ENCODE measurements at places on chromosomes 6 and 20. TPM values are rescaled to one million over a fixed set of nuclear protein-coding genes. Genes with fewer than 3 reads are reported as not detected.
A peak's percentile ranks its signal among the peaks of the same experiment; 100 is the strongest.

Gene DAAM2
- polyA plus RNA-seq, result 8.3 TPM

- H3K4me1 ChIP-seq, result no peaks in the 10 kb centered on the region
- H3K4me3 ChIP-seq, result peak within 1 kb of the TSS; percentile 19
- no peaks in the 10 kb centered on the region for H3K36me3 ChIP-seq
- peaks cover 26% of the 10 kb centered on the region for H3K27me3 ChIP-seq
- DNase-seq, result no peak
These were observed at the start of gene LHFPL5 for GRCh38 chr6:35804996-35805736. Gene LHFPL5 (plus strand): TSS chr6:35805352. CDS start chr6:35805671, 319 bp downstream.

Gene BPIFB2
- not detected for polyA plus RNA-seq

Gene GPR6
- polyA plus RNA-seq, result not detected

GRCh38 chr6:87846434-87846833, 144.4 kb upstream of the AKIRIN2 start:
- H3K27me3 ChIP-seq, result no peaks in the 10 kb centered on the region
- H3K4me3 ChIP-seq, result no peak overlapping the region
- no peak overlapping the region for H3K27ac ChIP-seq
- H3K4me1 ChIP-seq, result no peaks in the 10 kb centered on the region

GRCh38 chr20:20953738-20954618, 152.2 kb downstream of the LINC00237 start:
- H3K27ac ChIP-seq, result no peak overlapping the region
- no peaks in the 10 kb centered on the region for H3K27me3 ChIP-seq
- H3K4me1 ChIP-seq, result no peaks in the 10 kb centered on the region

DNA sequence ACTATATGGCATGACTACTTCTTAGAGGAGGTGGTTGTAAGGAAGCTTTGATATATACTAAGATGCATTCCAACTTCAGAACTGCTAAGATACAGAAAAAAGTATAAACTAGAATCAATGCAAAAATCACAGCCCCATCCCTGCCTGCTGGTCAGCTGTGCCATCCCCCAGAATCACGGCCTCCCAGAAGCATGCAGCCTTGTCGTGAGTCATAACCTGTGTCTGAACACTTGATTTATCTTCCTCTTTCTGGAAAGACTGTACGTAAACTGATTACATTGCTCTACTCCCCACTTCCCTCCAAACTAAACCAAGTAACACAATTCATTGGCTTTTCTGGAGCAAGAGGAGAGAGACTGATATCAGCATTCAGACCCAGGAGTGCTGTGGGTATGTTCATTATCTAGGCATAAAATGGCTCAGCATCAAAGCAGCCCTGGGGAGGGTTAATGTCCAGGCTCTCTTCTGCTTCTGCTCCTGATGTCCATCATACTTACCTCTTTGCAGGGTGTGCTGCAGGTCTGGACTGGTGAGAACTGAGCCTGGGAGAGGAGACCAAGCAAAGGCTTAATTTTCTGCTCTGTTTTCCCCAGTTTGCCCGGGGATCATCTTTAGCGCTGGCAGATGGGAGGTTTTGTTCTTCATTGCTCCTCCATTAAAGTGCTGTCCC, 18.4 kb downstream of the SCP2D1 start:
- peaks cover 5% of the 10 kb centered on the region for H3K4me1 ChIP-seq
- H3K4me3 ChIP-seq, result no peak overlapping the region
- no peaks in the 10 kb centered on the region for H3K27me3 ChIP-seq
- no peaks in the 10 kb centered on the region for H3K36me3 ChIP-seq

GRCh38 chr6:56685994-56686393, 43.3 kb upstream of the DST start:
- no peaks in the 10 kb centered on the region for H3K36me3 ChIP-seq
- H3K27ac ChIP-seq, result no peak overlapping the region
- H3K4me1 ChIP-seq, result no peaks in the 10 kb centered on the region
- DNase-seq, result no peak
- H3K4me3 ChIP-seq, result no peak overlapping the region

Gene HLA-B
- polyA plus RNA-seq, result 3,047 TPM

- H3K4me1 ChIP-seq, result no peaks in the 10 kb centered on the region
- H3K27me3 ChIP-seq, result peaks cover 8% of the 10 kb centered on the region
- H3K27ac ChIP-seq, result no peak overlapping the region
- H3K36me3 ChIP-seq, result no peaks in the 10 kb centered on the region
- H3K4me3 ChIP-seq, result no peak overlapping the region
- DNase-seq, result no peak
These were observed 266.2 kb upstream of the ZFP64 start for GRCh38 chr20:52457826-52458225.

DNA sequence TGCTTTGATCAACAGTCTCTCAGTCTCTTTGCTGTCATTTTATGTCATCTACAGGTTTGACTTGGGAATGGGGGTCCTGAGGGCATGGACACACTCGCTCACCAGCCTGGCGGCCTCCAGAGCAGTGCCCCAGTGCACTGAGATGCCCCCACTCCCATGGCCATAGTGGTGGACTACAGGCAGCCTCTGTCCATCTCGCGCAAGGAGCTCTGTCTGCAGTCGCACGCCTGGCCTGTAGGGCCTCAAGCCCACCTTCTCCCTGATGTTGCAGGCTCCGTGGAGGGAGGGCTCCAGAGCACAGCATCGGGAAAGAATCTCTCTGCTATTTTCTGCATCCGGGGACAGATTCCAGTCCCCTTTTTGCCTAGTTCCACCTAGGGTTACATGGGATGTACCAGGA, 22.6 kb downstream of the DDO start:
- H3K4me1 ChIP-seq, result peaks cover 12% of the 10 kb centered on the region
- H3K27me3 ChIP-seq, result no peaks in the 10 kb centered on the region
- no peak overlapping the region for H3K27ac ChIP-seq

GRCh38 chr6:110951986-110952794, 6.3 kb upstream of the GTF3C6 start:
- DNase-seq, result no peak
- H3K36me3 ChIP-seq, result no peaks in the 10 kb centered on the region
- peak overlapping the region; percentile 64 for H3K27ac ChIP-seq
- H3K27me3 ChIP-seq, result no peaks in the 10 kb centered on the region

- H3K27me3 ChIP-seq, result no peaks in the 10 kb centered on the region
- H3K27ac ChIP-seq, result no peak overlapping the region
- no peaks in the 10 kb centered on the region for H3K36me3 ChIP-seq
- H3K4me1 ChIP-seq, result peaks cover 20% of the 10 kb centered on the region
These were observed 249.7 kb downstream of the TTLL2 start for GRCh38 chr6:167574431-167575151.

Gene FAM209A
- polyA plus RNA-seq, result not detected

Data from sigmoid colon (tissue), 7 donors.